ENCODE measurements at places on chromosomes 3 and 15.
A peak's percentile ranks its signal among the peaks of the same experiment; 100 is the strongest.

DNA sequence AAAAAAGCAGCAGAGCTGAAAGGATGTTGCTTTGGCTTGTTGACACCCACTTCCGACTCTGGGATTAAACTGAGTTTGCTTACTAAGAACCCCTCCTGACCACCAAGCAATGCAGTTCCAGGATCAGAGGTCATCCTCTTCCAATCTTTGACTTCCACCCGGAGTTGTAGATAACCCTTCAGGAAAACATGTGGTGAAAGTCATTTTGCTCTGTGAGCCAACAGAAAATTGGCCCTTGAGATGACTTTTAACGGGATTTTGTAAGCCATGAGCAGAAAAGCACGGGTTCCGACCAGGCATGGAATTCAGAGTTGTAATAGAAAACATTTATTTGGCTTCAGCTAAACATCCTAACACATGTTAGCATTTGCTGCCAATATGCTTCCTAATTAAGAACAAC lies 171.6 kb upstream of the NR2F2 start:
- DNase-seq = no peak

GRCh38 chr15:38819387-38819950 lies 254.9 kb upstream of the RASGRP1 start:
- no peak for DNase-seq

- DNase-seq = no peak
These were observed 177.6 kb upstream of the BCL6 start for GRCh38 chr3:187922704-187923416.

DNA sequence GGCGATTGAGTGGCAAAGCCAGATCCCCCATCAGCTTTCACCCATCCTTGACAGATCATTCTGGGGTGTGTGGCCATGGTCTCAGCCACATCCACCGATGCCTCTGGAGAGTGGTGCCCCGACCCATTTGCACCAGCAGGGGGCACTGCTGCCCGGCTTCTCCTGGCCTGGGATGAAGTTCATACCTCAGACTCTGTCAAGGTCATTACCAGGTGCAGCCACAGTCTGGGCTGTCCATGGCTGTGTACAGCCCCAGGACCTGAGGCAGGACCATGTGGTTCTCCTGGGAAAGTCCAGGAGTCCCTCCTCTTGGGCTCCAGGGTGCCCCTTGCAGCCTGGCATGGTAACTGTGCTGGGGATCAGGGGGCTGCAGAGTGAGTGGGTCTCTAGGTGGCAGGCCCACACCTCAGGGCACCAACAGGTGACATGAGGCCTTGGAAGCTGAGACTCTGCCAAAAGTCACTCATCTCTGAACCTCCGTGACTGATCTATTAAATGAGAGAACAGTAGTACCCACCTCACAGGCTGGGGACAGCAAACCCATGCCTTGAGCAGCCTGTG lies 67.2 kb downstream of the CACNA2D2 start:
- DNase-seq = peak; percentile 70

DNA sequence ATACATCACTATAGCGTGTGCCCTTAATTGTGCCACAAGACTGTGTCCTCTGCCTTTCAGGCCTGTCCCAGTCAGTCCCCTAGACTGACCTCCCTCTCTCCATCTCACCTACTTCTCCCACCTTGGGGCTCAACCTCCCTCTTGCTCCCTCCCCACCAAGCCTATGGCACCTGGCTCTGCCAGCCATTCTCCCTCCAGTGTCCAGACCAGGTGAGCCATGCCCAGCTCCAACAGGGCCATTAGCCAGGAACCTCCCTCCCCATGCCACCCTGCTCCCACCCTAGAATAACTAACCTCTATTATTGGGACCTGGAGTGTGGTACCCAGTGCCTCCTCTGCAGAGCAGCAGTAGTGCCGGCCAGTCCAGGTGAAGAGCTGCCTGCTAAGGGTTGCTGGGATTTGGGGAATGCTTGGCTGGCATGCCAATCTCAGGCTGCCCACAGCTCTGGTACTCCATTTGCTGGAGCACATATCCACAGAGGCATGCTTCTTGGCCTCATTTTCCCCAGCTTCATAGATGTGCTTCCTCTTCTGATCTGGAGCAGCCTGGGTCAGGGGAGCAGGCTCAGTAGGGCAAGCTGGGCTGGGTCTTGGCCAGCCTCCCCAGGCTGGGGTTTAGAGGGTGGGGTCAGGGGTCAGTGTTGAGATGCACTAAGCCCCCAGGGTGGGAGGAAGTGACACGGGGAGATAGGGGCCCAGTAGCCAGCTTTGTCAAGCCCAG lies 38.8 kb downstream of the SAXO2 start:
- DNase-seq = no peak

DNA sequence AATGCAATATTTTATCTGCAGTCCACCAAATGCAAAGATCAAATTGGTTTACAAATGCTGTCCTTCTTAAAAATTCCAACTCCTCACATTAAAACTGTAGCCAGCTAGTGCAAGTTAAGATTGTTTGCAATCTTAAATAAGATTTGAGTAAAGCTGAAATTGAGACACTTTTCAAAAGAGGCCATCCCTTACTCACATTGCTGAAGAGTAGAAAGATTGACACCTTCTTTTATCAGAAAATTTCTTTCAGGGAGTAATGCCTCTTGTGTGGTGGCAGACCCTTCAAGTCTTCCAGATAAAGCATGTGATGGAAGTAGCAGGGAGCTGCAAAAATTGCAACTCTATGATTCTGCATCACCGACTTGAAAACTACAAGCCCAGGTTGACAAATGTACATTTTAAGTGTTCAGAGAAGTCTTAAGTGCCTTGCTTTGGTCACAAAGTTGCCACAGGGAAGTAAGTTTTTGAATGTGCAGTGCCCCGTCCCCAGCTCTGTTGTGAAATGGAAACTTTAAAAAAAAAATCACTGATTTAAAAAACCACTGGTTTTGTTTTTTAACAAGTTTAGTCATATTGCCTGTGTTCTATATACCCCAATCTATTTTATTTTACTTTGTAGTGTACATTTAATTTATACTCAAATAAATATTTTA lies 12.6 kb downstream of the CD86 start:
- DNase-seq = no peak

DNA sequence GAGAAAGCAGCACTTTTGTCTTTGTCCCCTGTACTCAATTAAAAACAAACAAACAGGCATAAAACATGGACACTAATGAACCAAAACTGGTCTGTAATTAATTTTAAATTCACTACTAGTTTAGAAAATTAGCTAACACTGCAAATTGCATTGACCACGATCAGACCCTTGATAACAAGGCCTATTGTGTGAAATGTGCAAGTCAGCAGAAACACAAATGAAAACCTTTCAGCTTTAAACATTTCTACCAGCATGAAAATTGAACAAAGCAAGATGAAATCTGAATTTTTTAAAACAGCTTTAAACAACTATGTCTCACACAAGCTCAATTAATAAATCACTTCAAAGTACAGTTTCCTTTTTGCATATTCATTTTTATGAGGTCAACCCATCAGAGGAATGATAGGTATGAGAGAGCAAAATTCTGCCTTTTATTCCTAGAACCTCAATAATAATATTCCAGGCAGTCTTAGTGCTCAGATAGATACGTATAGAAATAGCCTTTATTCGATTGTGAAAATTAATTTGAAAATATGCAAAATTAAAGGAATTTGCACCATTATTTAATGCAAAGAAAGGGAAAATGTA lies 27.0 kb upstream of the CHMP2B start:
- DNase-seq = no peak

- DNase-seq = no peak
These were observed 43.0 kb upstream of the MEIS2 start for GRCh38 chr15:37143351-37143750.

DNA sequence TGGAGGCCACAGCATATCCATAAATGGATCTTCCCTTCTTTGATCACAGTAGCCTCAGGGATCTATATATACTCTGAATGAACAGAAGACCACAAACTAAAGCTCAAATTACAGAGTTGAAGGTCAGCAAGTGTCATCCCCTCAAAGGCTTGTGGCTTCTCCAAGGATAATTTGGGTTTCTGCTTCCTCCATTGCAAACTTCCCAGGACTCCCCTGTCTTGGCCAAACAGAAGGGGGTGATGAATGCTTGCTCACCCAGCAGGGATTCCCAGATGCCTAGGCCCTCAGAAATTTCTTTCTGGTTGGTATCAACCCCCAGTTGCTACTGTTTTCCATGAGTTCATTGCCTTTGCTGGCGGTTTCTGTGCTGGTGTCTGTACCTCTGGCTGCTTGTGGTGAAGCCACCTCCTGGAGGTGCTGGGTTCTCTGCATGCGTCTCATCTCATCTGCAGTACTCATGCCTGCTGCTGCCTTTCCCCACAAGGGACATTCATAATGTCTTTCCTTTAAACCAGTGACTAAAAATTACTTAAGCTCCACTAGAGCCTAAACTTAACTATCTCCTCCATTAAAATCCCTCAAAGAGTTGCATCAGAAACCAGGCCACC lies 17.7 kb downstream of the ENTPD3 start:
- no peak for DNase-seq

- no peak for DNase-seq
These were observed 238.7 kb downstream of the ISL2 start for GRCh38 chr15:76575274-76575673.

DNA sequence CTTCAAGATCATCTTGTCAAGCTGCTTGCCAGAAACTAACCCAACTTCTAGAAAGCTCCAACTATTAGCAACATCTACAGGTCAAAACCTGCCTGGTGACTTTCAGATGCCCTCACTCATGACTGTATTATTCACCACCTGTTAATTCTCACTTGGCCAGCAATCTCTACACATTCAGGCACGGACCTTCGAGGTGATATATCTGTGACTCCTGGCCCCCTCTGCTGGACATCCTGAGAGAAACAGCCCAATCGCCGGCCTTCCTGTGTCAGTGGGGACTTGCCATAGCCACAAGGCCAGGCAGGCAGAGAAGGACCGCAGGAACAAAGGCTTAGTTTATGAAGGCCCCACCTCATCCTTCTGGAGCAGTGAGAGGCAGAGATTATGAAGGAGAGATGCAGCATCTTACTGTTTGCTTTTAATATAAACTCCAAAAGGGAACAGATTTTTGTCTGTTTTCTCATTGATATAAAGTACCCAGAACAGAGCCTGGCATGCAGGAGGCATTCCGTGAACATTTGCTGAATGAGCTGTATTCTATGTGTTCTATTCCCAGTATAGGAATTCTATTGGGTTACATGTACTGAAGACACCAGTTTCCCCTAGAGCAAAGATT lies 24.4 kb upstream of the OCA2 start:
- peak; percentile 45 for DNase-seq

DNA sequence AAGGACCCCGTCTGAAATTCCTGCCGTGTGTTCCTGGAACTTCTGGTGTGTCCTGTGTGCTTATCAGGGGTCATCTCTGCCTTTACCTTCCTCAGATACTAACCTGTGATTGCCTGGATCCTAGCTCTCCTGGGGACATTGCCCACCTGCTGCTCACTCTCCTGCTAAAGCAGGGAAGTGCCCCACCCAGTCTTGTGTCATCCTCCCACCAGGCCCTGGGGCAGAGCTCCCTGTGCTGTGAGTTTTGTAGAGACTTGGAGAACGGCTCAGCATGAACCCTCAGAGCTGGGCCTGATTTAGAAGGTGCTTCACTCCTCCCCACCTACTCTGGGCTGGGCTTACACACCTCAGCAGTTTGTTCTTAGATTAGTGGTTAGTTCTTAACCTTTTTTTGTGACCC lies 3.8 kb upstream of the TMEM44 start:
- DNase-seq = no peak

DNA sequence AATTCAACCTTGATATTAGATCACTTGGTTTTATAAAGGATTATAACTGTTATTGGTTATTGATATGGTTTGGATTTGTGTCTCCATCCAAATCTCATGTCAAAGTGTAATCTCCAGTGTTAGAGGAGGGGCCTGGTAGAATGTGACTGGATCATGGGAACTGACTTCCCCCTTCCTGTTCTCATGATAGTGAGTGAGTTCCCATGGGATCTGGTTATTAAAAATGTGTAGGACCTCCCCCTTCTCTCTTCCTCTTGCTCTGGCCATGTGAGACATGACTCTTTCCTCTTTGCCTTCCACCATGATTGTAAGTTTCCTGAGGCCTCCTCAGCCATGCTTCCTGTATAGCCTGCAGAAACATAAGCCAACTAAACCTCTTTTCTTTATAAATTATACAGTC lies 136.0 kb upstream of the UBE2E2 start:
- no peak for DNase-seq

- DNase-seq = no peak
These were observed 195.8 kb downstream of the MECOM start for GRCh38 chr3:169467751-169468150.

- peak; percentile 31 for DNase-seq
These were observed 415.8 kb upstream of the GOLIM4 start for GRCh38 chr3:168511428-168512014.

DNA sequence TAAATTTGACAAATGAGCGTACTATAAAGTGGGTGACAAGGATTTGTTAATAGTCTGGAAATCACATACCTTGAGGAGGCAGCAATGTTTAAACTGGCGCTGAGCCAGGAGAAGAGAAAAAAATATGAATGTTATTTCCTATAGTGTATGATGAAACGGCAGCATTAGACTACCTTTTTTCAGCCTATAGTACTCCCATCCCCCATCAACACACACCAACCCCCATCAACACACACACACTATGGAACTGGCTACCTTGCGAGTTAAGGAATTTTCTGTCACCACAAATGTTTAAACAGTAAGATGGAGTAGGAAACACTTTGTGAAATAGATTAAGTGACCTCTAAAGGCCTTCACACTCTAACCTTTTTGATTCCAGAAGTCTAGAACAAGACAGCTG lies 46.8 kb upstream of the ZCWPW2 start:
- DNase-seq = no peak

DNA sequence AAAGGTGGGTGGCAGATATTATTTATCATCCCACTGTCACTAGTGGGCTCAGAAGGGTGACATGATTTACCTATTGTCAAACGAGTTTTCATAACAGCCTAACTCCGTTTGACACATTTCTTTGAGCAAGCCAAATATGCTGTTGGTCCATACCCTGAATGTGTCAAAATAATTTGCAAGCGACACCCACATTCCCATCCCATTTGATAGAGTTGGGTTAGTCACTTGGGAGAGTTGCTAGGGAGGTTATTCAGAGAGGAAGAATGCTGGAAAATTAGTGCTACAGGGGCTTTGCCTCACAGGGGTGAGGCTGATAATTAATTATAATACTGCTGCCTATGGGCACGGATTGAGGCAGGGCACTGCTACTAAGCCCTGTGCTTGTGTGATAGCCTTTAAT lies 98.5 kb upstream of the FHIT start:
- no peak for DNase-seq

DNA sequence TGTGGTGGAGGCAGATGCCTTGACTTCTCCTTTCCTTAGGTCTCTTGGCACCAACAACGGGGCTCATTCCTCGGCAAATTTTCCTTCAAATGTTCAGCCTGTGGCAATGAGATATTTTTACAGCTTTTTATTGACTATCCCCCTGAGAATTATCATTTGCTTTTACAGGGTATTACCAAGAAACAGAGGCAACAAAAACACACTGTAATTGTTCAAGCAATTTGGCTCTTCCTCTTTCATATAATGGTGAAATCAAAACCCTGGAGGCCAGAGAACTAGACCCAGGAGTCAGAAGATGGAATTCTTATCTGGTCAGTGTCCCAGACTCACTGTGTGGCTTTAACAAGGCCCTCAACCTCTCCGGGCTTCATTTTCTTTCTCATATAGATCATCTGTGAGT lies 40.1 kb downstream of the TRIM42 start:
- DNase-seq = no peak

GRCh38 chr15:31523027-31523654 lies 196.5 kb downstream of the KLF13 start:
- DNase-seq = no peak
